ENCODE measurements at places on chromosomes 1 and 21. TPM values are rescaled to one million over a fixed set of nuclear protein-coding genes. Genes with fewer than 3 reads are reported as not detected.
A peak's percentile ranks its signal among the peaks of the same experiment; 100 is the strongest.

- DNase-seq, result no peak
Measured at GRCh38 chr1:235971020-235971419, 93.9 kb downstream of the NID1 start.

DNA sequence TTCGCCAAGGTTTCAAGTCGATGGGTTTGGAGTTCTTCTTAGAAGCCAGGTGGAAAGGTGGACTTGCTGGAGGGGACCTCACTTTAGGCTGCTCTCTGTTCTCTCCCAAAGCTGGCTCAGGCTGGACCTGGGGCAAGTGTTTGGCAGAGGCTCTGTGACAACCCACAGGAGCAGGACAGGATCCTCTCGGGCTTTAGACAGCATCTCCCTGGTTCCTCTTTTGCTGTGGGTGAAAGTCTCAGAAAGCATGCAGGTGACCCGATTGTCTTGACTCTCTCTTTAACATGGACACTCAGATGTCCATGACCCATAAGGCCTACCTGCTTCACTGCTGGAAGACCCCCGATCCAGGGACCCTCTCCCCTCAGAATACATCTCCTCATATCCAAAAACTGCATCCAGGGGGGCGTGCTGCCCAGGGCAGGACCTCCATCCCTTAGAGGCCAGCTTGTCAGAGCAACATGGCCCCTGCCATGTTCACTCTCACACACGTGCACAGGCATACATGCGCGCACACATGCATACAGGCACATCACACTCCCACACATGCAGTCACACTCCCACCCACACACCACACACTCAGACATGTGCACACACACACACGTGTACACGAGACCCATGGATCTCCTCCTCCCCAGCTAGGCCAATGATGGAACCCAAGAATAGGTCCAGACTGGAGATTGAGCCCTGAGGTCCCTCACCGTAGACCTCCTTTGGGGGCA lies 21.3 kb downstream of the MRPL37 start:
- DNase-seq, result no peak

GRCh38 chr1:57198912-57199311 lies 224.9 kb downstream of the DAB1 start:
- no peak for DNase-seq

GRCh38 chr1:186500804-186501203 lies 39.9 kb upstream of the PDC start:
- no peak for DNase-seq

DNA sequence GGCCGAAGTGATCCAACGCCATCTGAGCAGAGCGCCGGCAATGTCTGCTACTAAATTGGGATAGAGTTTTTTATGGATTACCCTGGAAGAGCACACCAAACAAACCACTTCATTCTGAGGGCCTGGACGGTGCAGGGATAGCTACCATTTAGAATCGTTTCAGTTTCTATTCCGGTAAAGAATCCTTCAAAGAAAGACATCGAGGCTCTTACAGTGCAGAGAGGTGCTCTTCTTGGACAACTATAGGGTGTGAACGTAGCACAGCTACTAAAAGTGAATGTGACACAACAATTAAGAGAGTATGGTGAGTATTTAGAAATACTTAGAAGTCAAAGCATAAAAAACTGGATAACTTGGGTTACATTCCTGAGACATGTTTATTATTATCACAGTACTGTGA lies 16.1 kb downstream of the HIVEP3 start:
- no peak for DNase-seq

GRCh38 chr1:72827278-72827677 lies 544.9 kb upstream of the NEGR1 start:
- no peak for DNase-seq

- no peak for DNase-seq
Measured at GRCh38 chr1:230108580-230108979, 41.5 kb downstream of the GALNT2 start.

DNA sequence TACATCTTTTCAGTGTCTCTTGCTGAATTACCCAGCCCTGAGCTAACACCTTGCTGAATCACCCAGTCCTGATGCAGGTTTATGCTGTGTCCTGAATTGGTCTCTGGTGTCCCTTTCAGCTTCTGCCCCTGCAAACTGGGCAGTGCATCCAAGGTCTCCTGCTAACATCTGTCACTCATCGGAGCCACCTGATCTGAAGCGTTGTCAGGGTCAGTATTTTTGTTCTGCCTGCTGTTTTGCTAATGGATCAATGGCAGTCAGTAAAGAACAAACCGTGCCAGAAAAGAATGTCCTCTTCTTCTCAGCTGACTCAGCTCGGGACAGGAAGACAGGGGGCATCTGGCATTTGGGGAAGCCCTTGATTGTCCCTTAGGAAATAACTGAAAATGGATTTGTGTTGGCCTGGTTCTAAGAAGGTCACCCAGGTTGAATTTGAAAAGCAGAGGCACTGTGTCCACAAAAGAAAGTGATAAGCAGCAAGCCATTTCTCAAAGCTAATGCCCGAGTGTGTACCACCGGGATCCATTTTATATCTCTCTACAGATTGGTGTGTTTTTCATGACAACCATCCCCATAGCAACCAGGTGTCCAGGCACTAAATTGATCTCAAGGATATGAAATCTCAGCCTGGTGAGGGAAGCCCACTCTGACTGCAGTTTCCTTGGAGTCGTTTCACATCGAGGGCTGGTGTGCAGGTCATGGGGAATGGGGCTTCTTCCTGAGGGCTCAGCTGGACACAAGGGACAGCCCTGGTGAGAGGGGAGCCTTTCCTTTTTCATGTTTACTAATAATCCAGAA lies 109.7 kb upstream of the IRF2BP2 start:
- DNase-seq, result no peak

GRCh38 chr1:70355920-70356319 lies 1.4 kb upstream of the ANKRD13C start:
- no peak for DNase-seq

DNA sequence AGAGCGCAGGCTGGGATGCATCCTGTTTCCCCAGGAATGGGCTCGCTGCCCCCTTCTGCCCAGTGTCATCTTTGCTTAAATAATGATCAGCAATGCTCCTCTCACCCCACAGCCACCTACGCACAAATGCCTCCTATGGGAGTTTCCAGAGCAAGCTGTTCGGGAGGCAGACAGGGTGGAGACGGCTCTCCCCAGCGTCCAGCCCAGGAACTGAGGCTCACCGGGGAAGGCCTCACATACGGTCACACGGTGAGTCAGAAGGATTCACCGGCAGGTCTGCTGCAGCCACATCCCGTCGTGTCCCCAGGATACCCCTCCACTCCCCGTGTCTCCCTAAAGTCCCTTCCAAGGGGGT lies 40.3 kb upstream of the RUNX3 start:
- DNase-seq, result no peak

GRCh38 chr1:63352736-63353135 lies 14.7 kb upstream of the ALG6 start:
- DNase-seq, result no peak

GRCh38 chr1:204454476-204454875 lies 40.1 kb downstream of the PIK3C2B start:
- DNase-seq, result no peak

DNA sequence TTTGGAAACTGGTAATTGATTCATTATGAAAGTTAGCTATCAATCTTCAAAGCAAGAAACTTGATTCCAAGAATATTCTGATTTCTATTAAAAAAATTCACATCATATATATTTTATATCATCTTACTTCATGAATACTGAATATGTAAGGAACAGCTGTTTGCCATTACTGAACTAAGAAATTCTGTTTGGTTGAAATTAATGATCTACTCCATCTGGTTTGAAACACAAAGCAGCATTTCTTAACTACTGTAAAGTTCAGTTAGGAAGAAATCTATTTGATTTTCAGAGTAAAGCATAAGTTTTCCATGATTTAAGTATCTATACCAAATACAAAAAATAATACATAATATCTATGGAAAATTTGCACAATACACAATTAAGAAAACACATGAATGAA lies 66.0 kb upstream of the SCYL3 start:
- no peak for DNase-seq

DNA sequence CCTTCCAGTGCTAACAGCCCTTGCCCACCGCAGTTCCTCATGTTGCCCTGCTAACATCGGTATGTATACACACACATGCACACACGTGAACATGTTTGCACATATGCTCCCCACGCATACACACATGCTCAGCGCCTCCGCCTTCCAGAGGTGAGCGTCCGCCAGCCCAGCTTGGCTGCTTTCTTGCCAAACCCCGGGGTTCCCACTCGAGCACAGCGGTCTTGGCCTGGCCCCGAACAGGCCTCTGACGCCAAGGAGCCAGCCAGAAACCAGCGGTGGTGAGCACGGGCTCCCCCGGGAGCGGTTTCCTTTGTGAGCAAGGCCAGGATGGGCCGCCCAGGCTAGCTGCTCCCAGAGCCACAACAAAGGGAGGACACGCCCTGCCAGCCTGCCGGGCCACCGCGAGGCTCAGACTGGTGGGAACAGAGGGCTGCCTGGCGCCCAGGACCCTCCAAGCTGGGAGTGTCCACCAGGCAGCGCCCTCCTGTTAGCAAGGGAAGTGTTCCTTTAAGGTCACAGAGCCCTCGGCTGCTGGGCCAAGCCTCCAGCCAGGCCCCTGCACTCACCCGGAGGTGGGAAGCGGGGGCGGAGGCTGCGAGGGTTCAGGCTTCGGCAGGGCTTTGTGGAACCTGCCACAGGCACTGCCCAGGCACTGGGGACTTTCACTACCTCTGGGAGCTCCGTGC lies 65.4 kb downstream of the ALPL start:
- no peak for DNase-seq

GRCh38 chr1:64516301-64516700 lies 46.4 kb downstream of the CACHD1 start:
- no peak for DNase-seq

GRCh38 chr1:29502225-29502910 lies 266.0 kb downstream of the PTPRU start:
- no peak for DNase-seq

DNA sequence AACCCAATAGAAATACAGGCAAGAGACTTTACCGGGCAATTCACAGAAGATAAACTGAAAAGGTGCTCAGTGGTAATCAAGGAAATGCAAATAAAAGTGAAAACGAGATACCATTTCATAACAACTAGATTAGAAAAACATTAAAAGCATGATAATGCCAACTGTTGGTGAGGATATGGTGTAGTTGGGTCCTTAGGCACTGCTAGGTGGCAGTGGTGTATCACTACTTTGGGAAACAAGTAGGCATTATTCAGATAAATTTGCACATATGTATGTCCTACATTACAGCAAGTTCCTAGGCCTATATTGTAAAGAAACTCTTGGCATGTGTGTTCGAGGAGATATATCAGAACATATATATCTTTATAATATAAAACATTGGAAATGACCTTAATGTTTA lies 31.0 kb downstream of the AZIN2 start:
- DNase-seq, result no peak

DNA sequence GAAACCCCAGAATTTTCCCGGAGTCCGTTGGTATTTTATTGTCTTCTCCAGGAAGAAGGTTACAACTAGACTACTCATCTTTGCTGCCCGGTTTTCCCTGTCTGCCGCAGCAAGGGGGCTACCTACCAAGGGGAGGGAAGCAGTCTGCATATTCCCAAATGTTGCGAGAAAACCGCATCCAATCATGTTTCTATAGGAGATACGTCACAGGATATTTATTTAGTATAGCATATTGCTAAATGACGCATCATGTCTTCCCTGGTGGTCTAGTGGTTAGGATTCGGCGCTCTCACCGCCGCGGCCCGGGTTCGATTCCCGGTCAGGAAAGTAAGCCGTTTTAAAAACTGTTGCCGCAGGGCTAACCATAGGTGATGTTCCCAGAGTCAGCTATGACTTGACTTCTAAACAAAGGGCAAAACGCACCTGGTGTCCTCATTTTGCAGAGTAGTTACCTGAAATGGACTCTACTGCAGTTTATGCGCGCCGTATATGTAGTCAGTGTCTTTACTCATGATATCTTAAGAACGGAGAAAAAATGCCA lies 15.2 kb upstream of the ZNF692 start:
- DNase-seq, result peak; percentile 84

DNA sequence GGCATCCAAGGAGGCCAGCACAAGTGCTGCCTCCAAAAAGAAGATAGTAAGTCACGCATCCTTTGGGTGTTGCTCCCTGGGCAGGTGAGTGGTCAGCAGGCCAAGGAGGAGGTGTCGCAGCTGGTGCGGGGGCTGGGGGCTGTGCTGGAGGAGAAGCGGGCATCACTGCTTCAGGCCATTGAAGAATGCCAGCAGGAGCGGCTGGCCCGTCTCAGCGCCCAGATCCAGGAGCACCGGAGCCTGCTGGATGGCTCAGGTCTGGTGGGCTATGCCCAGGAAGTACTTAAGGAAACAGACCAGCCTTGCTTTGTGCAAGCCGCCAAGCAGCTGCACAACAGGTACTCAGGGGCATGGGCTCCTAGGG lies 4.3 kb downstream of the TRIM46 start:
- no peak for DNase-seq

GRCh38 chr1:14598007-14598497 lies 433 bp upstream of the KAZN start:
- DNase-seq, result no peak

DNA sequence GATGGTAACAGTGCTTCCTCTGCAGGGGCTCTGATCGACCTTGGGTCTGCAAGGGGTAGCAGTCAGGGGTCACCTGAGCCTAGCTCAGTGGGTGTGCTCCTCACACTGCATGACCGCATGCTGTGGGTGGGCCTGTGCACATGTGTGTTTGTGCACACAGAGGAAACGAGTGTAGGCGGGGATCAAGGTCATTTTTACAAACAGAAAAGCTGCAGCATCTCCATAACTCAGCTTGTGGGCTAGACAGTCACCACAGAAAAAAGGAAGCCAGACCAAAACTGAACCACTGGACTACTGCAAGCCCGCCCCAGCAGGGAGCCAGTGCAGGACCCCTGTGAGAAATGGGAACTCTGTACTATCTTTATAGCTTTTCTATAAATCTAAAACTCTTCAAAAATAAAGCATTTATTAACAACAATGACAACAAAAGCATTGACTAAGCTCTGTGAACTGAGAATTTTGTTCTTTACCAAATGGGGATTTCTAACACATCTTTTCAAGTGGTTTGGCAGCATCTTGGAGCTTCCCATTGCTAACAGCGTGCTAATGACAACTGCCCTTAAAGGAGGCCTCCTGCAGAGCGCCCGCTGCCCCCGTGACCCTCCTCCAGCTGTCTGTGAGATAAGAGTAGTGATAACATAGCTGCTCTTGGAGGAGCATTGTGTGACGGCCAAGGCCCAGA lies 19.9 kb upstream of the NEK2 start:
- DNase-seq, result no peak

- DNase-seq, result no peak
Measured at GRCh38 chr1:203207751-203208150, 21.2 kb upstream of the CHI3L1 start.

GRCh38 chr1:31715087-31715872 lies 11.5 kb upstream of the COL16A1 start:
- DNase-seq, result peak; percentile 68

The NECTIN4 gene
- polyA plus RNA-seq, result 4.4 TPM

The CR1L gene
- 0.32 TPM for polyA plus RNA-seq

The USH2A gene
- polyA plus RNA-seq, result 0.34 TPM

The PDZK1 gene
- polyA plus RNA-seq, result 219 TPM

The PCP4 gene
- 13.4 TPM for polyA plus RNA-seq

The UCHL5 gene
- 46.7 TPM for polyA plus RNA-seq

The AGT gene
- polyA plus RNA-seq, result 23.9 TPM

The KRTAP19-3 gene
- polyA plus RNA-seq, result not detected

The CHRNB2 gene
- polyA plus RNA-seq, result 0.67 TPM

The SPRR4 gene
- not detected for polyA plus RNA-seq

Data from left renal cortex interstitium (tissue), 4 donors.